ENCODE measurements at places on chromosomes 5 and 9.

- peak; percentile 14 for DNase-seq
These were observed 70.9 kb downstream of the TMEM215 start for GRCh38 chr9:32854271-32854670.

DNA sequence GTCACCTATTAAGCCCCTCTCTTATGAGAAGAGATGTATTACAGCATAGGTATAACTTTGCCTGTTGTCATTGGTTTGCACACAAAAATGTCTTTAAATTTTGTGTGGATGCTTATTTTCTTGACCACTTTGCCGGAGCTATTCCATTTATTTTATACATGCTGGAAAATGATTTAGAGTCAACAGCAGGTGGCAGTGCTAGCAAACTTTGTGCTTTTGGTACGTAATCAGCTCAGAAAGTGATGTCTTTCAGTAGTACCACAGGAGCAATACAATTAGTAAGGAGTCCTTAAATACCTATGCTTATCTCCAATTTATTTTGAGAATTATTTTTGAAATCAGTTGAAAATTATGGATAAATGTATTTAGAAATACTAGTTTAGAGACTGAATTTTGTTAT lies 19.8 kb upstream of the NUDT12 start:
- DNase-seq, result peak; percentile 77

- DNase-seq, result no peak
These were observed 12.6 kb downstream of the AUH start for GRCh38 chr9:91349115-91349555.

GRCh38 chr5:1330146-1330846 lies 14.6 kb downstream of the CLPTM1L start:
- DNase-seq, result no peak

DNA sequence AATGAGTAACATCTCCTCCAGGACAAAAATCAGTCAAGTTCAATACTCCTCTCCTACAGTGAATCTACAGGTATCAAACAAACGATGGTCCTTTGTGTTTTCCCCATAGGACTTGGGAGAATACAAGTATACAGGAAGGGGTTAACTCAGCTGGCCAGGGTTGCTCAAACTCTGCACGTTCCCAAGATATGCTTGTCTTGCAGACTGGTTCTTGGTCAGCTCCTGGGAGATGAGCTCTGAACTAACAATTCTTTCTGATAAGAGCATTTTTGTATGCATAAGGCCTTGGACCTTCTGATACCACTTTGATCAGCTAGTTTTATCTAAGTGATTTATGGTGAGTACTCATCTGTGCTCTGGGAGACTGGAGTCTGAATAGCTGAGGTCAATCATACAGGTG lies 42.1 kb downstream of the LOX start:
- no peak for DNase-seq

DNA sequence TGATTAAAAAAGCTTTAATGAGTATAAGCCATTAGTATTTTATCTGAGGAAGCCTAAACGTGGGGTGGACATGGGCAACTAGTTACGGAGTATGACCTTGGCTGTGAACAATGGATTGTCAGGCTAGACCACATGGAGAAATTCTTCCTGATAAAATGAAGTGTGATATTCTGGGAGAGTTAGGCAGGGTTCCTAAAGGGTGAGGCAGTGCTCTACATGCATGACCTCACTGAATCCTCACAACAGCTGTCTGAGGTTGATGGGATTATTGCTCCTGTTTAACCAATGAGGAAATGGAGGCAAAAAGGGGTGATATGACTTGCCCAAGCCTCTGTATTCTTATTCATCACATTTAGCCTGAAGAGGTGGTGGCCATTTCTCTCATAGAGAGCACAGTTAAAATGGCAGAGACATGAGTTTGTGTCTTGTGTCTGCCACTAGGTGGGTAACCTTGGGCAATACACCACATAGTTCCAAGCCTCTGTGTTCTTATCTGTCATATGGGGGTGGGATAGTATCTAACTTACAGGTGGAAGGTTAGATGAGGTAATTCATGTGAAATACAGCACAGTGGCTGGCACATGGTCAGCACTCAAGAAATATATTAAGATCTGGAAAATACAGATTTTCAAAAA lies 96.1 kb upstream of the NR3C1 start:
- peak; percentile 17 for DNase-seq

- DNase-seq, result peak; percentile 98
These were observed 39.5 kb upstream of the IQGAP2 start for GRCh38 chr5:76363352-76364225.

- no peak for DNase-seq
These were observed 155.9 kb downstream of the TTLL11 start for GRCh38 chr9:121937240-121937639.

DNA sequence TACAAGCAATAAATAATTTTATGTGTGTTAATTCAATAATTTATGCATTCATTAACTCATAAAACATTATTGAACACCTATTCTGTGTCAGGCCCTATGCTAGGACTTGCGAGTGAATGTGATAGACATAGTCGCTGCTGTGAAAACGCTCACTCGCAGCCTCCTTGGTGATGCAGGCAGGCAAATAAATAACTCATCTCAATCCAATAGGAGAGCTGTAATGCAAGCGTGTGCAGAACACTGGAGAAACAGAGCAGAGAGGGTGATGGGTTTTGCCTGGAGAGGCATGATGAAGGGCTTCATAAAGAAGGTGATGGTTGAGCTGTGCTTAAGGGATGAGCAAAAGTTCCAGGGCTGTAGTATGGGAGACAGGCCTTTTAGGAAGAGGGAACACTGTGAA lies 111.3 kb upstream of the ZNF462 start:
- no peak for DNase-seq

DNA sequence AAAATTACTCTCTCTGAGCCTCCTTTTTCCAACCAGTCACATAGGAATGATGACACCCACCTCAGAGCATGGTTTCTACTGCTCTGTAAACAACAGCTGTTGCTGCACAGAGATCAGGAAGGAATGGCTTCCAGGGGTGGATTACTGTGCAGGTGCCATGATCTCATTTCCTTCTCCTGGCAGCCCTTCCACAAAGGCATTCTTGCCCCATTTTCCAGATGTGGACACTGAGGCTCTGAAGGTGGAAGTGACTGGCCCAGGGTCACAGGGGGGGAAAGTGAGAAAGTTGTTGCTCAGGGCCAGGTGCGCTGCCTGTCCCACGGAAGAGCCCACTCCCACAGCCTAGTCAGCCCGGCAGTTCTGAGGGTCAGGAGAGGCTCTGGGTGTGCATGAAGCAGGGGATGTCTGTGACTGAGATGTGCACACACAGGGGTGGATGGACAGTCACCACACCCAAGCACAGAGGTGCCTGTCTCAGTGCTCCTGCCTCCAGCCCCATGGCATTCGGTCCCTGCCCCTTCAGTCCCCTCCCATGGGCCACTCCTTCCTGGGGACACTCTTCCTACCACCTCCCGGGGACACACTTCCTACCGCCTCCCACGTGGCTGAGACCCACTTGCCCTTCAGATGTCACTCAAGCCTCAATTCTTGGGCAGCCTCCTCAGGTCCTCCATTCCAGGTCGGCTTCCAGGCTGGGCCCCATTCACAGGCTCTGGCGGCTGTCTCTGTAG lies 17.0 kb downstream of the FGFR4 start:
- DNase-seq, result no peak

DNA sequence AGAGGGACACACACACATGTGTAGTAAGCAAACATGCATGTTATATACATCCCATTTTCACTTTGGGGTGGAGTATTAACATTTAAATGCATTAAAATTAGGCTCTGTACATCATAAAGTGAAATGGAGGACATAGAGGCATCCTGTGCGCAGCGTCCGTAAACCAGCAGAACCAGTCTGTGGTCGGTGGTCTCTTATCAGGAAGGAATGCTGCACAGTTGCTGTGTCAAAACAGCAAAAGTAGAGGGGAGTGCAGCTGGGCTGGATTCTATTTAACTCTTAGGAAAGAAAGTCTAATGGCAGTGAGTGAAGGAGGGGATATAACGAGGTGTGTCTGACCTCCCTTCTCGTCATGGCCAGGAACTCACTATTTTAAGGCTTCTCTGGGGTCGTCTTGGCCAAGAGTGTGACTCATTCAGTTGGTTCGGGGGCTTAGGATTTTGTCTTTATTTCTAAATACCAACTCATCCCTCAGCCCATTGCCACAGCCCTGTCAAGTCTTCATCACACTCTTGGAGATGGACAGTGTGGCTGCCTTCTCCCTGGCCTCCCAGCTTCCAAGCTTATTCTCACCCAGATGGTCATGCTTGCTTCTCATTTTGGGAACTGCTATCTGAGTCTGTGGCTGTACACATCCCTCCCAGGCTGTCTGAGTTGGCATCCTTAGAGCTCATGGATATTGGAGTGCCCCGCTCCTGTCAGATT lies 20.1 kb upstream of the CXCL14 start:
- DNase-seq, result no peak

DNA sequence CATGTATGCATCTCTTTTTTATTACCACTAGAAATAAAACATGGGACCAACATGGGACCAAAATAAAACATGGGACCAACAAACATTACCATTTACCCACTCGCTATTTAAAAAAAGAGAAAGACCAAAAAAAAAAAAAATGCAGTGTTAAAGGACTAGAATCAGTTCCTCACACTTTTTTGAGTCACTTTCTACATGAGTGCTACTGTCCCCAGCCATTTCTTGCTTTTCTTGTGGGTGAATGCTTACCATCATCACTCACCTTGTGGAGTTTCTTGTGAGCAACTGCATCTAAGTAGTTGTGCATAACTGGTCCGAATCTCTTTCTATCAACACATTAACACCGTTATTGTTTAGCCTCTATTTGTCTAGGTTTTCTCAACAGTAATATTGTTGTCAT lies 493.6 kb upstream of the RIOK2 start:
- DNase-seq, result no peak

GRCh38 chr9:127035948-127036347 lies 86.5 kb downstream of the ANGPTL2 start:
- no peak for DNase-seq

DNA sequence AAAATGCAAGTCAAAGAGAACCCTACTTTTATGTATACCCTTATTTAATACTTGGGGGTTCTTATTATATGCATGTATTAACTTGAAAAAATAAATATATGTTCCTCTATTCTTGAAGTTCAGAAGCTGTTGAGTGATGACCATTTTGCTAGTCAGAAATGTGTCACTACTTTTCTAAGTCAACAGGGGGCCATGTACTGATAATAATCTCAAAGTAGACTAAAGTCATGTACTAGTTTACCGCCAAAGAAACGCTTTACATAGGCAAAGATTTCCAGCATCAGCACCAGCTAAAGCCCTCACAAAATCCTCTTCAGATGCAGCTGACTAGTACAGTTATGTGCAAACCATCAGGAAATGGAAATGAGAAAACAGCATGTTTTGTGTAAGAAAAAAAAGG lies 5.7 kb upstream of the BHMT start:
- peak; percentile 14 for DNase-seq

- DNase-seq, result no peak
These were observed 68.2 kb downstream of the KCNT1 start for GRCh38 chr9:135770203-135770535.

DNA sequence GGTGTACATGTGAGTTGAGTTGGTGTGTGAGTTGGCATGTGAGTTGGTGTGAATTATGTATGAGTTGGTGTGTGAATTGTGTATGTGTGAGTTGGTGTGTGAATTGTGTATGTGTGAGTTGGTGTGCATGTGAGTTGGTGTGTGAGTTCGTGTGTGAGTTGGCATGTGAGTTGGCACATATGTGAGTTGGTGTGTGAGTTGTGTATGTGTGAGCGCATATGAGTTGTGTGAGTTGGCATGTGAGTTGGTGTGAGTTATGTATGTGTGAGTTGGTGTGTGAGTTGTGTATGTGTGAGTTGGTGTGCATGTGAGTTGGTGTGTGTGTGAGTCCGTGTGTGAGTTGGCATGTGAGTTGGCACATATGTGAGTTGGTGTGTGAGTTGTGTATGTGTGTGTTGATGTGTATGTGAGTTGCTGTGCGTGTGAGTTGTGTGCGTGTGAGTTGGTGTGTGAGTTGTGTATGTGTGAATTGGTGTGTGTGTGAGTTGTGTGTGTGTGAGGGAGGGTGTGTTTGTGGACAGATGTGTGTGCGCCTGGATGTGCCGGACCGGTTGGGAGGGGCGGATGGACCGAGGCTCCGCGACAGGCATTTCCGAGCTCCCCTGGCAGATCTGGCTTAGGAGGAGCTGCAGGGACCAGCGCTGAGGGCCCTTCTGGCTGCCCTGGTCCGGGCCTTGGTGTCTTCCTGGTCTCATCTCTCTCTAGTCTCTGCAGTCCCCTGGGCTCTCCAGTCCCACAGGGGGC lies 162.5 kb upstream of the IER5L start:
- no peak for DNase-seq

- DNase-seq, result no peak
These were observed 51.9 kb downstream of the PSAT1 start for GRCh38 chr9:78348848-78349247.

GRCh38 chr9:136551401-136552116 lies 5.7 kb upstream of the NOTCH1 start:
- peak; percentile 10 for DNase-seq

- DNase-seq, result no peak
These were observed 617.6 kb downstream of the EBF1 start for GRCh38 chr5:158482125-158482524.

GRCh38 chr9:136831002-136831719 lies 11.1 kb upstream of the AJM1 start:
- DNase-seq, result no peak

DNA sequence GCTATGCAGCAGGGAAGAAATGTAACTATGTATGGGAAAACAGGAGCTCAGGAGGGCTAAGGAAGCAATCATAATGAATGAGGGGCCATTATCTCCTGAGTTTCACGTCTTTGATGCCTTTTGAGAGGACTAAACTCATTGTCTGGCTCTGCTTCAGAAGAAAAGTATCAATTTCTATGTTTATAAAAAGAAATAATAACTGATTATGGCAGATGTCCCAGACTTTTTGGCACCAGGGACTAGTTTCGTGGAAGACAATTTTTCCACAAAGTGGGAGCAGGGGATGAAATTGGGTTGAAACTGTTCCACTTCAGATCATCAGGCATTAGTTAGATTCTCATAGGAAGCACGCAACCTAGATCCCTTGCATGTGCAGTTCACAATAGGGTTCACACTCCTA lies 8.7 kb upstream of the IL7R start:
- DNase-seq, result no peak

GRCh38 chr5:40428126-40428525 lies 251.6 kb upstream of the PTGER4 start:
- no peak for DNase-seq

DNA sequence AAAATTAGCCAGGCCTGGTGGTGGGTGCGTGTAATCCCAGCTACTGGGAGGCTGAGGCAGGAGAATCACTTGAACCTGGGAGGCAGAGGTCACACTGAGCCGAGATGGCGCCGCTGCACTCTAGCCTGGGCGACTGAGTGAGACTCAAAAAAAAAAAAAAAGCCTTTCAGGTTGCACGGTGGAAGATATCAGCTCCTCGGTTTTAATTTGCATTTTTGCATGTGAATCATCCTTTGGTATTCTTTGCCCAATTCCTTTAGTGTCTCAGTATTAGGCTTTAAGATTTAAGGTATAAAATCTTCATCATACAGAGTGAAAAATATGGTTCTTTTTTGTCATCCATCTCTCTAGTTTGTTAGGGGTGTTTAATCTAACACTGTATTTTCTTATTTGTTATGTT lies 173.6 kb upstream of the S1PR3 start:
- no peak for DNase-seq

All from OCI-M1 (cell line).